Stimulated activated CD8-positive, alpha-beta memory T cell treated with anti-CD3 and anti-CD28 coated beads, Interleukin-7, amount 100 ng/mL, for 1 hour (primary cell): ENCODE measurements at places on chromosomes 1 and 21.

- no peak for DNase-seq
Measured at GRCh38 chr1:185129708-185130107, 27.0 kb downstream of the TRMT1L start.

GRCh38 chr1:89260566-89261255 is 11.9 kb downstream of the GBP5 start:
- no peak for DNase-seq

DNA sequence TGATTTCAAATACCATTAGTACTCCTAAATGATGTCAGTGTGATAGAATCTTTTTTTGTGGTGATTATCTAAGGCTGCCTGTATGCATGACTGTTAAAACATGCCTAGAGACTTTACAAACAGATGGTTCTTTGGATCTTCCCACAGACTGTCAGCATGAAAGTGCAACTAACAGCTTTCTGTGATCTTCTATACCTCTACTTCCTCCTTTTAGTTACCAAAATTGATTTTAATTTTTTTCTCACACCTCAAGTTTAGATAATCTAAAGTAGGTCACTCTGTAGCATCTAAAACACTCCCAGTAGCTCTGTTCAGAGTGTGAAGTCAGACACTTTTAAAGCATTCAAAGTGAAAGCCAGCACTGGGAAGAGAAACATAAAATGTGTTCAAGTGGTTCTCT is 534.5 kb downstream of the PTPRC start:
- DNase-seq, result no peak

- no peak for DNase-seq
Measured at GRCh38 chr1:175889848-175890247, 146.5 kb upstream of the TNR start.

- DNase-seq, result no peak
Measured at GRCh38 chr1:191142748-191143147, 665.1 kb upstream of the BRINP3 start.

- no peak for DNase-seq
Measured at GRCh38 chr1:226519716-226520598, 28.6 kb upstream of the STUM start.

- DNase-seq, result no peak
Measured at GRCh38 chr1:23423415-23424292, 894 bp downstream of the TCEA3 start.

- DNase-seq, result peak; percentile 10
Measured at GRCh38 chr1:94962409-94963265, 35.7 kb upstream of the CNN3 start.
